SK-MEL-5 (cell line): ENCODE measurements at places on chromosomes 6 and 20. TPM values are rescaled to one million over a fixed set of nuclear protein-coding genes. Genes with fewer than 3 reads are reported as not detected.
A peak's percentile ranks its signal among the peaks of the same experiment; 100 is the strongest.

DNA sequence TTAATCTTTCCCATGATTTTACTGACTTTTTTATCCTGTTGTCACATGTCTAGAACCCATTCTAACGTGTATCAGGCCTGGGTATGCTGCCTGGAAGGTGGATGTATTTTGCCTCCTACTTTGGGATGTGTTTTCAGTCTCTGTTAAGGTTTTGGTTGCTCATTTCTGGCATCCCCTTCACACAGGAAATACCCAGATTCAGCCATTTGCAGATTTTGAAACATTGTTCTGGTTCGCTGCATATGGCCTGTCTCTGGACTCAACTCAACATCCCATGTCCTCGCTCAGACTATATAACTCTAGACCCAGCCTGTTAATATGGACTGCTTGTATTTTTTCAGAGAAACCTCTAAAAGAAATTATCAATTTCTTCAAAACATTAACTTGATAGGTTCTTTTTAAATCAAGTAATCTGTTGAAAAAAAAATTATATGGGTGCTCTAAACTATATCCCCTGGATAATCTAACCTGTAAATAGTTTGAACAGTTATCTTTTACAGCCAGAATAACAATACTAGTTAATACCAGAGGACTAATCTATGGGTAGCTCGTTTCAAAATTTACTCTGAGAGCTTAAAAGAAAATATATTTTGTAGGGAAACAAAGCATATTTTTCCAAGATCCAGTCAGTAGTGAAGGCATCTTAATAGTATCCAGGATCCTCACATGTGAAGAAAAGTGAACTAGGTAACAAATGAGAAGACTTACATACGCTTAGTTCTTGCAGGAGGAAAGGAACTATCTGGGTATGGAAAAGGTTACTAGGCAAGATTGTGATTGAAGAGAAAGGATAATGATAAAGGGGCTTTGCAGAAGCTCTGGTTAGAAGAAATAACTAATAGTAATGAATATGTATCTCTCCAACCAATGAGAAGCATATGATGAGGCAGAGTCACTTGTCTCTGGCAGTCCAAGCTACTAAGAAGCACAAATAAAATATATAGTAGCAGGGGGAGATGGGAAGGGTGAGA, 23.4 kb upstream of the HLA-DQB1 start:
- DNase-seq, result peak; percentile 51

GRCh38 chr6:21396313-21396712, 197.2 kb upstream of the SOX4 start:
- DNase-seq, result no peak

GRCh38 chr20:2093883-2094282, 7.7 kb upstream of the STK35 start:
- DNase-seq, result no peak

DNA sequence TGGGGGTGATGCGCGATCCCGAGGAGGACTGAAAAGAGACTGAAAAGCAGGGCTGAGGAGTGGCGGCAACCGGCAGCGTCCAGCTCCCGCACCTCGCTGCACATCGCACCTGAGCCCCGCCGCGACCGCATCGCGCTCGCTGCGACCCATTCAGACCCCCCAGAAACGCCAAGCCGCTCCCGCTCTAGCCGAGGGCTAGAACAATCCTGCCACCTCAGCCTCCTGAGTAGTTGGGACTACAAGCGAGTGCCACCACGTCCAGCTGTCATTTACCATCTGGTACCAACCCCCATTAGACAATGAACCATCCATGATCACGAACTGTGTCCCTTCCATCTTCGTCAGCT, 33.2 kb downstream of the HLA-A start:
- no peak for DNase-seq

DNA sequence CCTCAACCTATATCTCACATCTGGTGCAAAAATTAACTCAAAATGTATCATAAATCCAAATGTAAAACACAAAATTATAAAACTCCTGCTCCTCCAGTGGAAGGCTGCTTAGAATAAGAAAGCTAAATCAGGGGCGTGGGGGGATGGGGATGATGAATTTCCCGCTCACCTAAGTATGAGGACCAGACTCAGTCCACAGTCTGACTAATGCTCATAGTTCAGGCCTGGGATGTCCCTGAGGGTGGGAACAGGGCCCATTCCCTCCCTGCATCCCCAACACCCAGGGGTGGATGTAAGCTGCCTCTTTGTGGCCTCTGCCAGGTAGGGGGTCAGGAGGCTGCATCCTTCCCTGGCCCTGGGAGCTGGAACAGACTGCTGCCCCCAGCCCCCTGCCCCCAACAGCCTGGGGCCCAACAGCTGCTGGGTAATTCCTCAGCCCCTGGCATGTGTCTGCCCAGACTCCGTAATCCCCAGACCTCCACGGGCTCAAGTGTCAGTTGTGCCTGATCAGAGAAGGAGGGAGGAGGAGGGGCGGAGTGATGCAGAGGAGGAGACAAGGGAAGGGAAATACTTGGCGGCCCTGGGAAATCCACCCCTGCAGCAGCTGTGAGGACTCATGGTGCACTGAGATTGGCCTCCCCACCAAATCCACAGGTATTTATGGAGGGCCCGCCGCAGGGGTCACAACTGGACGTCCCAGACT, 224.5 kb downstream of the PREX1 start:
- no peak for DNase-seq

DNA sequence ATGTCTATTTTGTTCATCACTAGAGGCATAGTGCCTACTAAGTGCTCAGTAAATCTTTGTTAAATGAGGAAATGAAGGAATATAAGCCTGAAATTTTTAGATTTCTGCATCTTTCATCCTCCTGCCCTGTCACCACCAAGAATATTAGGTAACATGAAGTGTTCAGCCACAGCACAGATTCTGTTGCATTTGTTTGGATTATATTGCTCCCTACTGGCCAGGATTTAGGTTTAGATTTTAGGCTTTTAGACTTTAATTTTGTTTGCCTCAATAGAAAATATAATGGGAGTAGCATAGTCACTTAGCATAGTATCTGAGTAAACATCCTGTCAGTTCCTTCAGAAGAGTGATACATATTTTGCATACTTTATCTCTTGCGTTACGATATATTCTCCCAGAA, 14.2 kb downstream of the FARS2 start:
- DNase-seq, result peak; percentile 36

Gene BPIFB4
- not detected in 2 replicates for total RNA-seq
